T-cell (primary cell): ENCODE measurements at places on chromosomes 16 and 17. TPM values are rescaled to one million over a fixed set of nuclear protein-coding genes. Genes with fewer than 3 reads are reported as not detected.

Gene TBC1D3B
- total RNA-seq = 12.2 TPM

Gene BLMH
- total RNA-seq = 38.8 TPM

Gene SCGB1C2
- not detected for total RNA-seq

Gene TP53TG3D
- not detected for total RNA-seq
